ENCODE measurements at places on chromosomes 1 and 21.

- no peak for DNase-seq
Measured at GRCh38 chr1:82934074-82934473, 1064.9 kb downstream of the TTLL7 start.

GRCh38 chr1:56541408-56541807 lies 38.0 kb downstream of the PLPP3 start:
- no peak for DNase-seq

DNA sequence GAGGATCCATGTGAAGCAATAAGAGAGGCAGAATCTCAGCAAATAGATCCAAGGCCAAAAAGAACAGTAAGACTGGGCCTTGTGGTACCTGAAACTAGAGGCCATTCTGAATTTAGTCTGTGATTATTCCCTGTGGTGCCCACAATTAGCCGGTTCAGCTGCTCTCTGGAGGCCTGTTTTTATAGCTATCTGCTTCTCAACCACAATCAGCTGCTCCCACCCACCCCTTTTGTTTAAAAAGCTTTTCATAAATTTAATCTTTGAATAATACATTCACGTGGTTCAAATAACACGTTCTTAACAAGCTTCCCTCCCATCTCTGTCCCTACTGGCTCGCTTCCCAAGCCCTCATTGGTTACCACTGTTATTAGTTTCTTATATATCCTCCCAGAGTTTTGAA lies 18.0 kb downstream of the UBE2T start:
- no peak for DNase-seq

DNA sequence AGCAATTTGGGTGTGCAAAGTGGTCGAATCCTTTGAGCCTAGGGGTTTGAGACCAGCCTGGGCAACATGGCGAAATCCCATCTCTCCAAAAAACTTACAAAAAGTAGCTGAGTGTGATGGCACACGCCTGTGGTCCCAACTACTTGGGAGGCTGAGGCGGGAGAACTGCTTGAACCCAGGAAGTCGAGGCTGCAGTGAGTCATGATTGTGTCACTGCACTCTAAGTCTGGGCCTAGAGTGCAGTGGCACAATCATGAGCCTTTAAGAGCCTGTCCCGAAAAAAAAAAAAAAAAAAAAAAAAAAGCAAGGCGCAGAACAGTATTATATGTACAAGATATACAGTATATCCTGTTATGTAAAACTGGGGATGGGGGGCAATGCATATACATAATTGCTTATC lies 25.1 kb upstream of the HTR1D start:
- no peak for DNase-seq

DNA sequence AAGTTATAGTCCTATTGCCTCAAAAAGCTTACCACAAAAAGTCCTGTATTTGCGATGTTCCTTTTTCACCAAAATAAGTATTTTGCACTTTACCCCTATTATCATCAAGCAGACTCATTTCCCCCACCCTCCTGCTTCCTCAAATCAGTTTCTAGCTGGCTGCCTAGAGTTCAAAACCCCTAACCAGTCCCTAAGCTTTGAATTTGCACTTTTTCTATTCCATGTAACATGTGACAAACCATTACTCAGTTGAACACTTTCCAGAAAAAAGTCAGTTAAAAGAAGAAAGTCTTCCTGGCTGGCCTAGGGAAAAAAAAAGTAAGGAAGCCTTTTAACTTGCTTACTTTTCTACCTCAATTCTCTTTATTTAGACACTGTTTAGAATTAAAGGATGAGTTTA lies 8.2 kb downstream of the CEP170 start:
- DNase-seq, result no peak

- DNase-seq, result no peak
Measured at GRCh38 chr1:22491995-22492715, 40.5 kb downstream of the ZBTB40 start.

- DNase-seq, result no peak
Measured at GRCh38 chr1:171611306-171611705, 10.7 kb upstream of the MYOCOS start.

GRCh38 chr1:31615414-31615813 lies 2.1 kb upstream of the HCRTR1 start:
- DNase-seq, result no peak

DNA sequence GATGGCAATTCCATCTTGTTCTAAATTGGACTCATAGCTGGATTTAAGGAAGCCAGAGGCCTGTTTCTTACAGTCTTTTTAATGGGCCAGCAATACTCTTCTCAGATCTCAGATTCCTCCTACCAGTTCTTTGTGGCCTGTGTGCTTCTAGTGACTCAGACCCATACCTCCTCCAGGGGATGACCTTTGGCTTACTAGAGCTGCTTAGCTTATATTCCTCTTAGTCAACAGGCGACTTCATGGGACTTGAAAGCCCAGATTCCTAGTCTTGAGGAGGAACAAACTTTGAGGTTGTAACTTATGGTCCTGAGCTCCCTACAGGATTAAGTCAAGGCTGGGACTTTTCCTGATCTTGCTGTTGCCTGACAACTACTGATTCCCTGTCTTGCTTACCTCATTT lies 12.4 kb upstream of the PAPPA2 start:
- DNase-seq, result no peak

- DNase-seq, result no peak
Measured at GRCh38 chr1:165169028-165169427, 187.5 kb downstream of the LMX1A start.

DNA sequence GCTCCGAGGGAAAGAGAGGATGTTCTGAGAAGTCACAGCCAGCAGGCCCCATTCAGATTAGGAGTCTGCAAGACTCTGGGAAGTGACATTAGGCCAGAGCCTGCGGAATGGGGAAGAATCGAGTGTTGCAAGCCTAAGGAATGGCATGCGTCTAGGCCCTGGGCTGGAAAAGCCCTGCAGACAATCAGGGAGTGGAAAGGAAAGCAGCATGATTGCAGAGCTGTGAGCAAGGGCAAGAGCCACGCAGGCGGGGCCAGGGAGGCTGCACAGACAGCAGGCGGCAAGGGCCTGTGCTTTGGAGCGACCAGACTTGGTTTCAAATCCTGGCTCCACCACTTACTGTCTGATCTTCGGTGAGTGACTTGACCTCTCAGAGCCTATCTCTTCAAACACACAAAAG lies 118.2 kb downstream of the RRAGC start:
- no peak for DNase-seq

DNA sequence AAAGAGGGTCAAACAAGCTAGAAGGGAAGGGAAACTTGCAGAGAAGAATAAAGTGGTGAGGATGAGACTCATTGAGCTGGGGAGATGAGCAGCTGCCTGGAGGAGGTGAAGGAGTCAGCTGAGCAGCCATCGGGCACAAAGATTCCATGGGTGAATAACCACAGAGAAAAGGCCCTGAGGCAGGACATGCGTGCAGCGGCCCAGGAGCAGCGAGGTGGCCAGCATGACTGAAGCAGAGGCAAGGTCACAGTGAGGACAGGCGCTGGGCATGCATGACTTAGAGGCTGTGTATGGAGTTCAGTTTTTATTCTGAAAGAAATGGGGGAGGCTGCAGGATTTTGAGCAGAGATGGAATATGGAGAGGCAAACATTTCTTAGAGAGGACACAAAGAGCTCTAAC lies 24.9 kb downstream of the OLFML2B start:
- DNase-seq, result no peak

GRCh38 chr1:171081763-171082201 lies 8.9 kb upstream of the FMO3 start:
- DNase-seq, result no peak

DNA sequence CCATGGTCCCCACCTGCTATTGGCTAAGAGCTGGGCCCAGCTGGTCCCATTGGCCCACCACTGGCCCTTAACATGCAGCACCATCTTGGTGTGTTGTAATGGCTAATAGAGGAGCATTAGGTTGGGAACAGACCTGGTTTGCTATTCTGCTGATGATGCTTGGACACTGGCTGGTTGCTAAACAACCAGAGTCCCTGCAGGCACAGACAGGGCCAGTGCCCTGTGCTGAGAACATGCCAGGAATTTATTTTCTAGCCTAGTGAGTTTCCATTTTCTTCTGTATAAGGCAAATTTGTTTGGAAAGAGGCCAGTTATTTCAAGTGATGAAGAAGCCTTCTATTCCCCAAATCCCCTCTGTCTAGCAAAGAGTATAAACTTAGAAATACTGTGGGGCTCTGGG lies 42.9 kb upstream of the TDRD10 start:
- DNase-seq, result no peak

DNA sequence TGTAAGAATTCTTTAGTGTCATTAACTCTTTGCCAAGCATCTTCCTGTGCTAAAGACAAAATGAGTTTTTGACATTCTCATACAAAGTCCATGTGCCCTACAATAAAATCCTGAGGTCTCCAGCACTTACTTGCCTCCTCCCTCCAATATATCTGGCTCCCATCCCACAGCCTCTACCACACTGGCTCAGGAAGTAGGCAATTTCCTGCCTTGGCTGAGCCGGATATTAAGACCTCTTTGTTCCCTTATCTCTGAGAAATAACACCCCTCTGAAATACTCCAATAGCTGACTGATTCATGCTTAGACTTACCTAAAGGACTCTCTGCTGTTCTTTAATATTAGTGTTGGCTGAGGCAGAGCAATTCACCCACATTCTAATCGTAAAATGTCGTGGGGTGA lies 37.6 kb upstream of the GORAB start:
- peak; percentile 26 for DNase-seq

- no peak for DNase-seq
Measured at GRCh38 chr1:188599313-188599712, 1770.6 kb downstream of the PLA2G4A start.

- DNase-seq, result no peak
Measured at GRCh38 chr21:25234857-25235801, 372.2 kb downstream of the MRPL39 start.

GRCh38 chr1:14704846-14705245 lies 106.4 kb downstream of the KAZN start:
- no peak for DNase-seq

DNA sequence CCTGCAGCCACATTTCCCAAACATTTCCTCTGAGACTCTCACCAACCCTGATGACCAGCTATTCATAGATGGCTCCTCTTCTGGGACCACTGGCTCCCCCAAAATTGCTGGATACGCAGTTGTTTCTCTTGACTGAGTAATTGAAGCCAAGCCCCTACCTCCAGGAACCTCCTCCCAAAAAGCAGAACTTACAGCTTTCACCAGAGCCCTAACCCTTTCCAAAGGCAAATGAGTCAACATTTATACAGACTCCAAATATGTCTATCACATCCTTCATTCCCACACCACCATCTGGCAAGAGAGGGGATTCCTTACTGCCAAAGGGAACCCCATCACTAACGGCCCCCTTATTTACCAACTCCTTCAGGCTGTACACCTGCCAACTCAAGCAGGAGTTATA lies 20.3 kb upstream of the CA6 start:
- no peak for DNase-seq

DNA sequence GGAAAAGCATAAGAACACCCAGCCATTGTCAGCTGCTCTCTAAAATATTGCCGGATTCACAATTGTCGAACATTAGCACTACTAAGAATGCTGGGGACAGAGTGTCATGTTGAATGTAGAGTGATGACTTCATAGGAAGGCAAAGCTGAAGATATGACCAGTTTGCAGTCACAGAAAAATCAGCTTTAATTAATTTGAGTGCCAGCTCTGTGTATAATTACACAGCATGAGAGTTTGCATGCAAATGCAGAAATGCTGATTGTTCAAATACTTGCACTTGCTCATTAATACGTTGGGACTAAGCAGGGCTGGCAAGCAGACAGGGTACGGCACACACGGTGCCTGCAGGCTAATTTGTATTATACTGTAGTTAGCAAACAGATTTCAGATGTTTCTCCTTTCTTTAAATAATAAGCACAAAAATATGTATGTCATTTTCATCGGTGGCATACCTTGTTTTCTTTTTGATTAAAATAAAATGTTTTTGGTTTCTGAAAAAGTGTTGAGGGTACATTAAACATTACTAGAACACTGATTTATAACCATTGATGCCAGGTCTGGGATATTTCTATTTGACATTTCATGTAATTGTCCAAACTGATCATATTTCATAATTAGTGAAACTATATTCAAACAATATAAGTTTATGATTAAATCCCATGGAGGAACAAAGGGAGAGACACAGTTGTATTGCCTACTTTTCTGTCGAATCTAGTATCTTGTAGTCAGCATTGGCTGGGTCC lies 99.8 kb upstream of the ADGRL2 start:
- DNase-seq, result no peak

GRCh38 chr21:39788383-39788782 lies 43.4 kb downstream of the IGSF5 start:
- peak; percentile 96 for DNase-seq

- DNase-seq, result no peak
Measured at GRCh38 chr21:43916691-43917514, 51.9 kb downstream of the AGPAT3 start.

- DNase-seq, result no peak
Measured at GRCh38 chr1:43197343-43198127, 25.4 kb downstream of the CFAP57 start.

DNA sequence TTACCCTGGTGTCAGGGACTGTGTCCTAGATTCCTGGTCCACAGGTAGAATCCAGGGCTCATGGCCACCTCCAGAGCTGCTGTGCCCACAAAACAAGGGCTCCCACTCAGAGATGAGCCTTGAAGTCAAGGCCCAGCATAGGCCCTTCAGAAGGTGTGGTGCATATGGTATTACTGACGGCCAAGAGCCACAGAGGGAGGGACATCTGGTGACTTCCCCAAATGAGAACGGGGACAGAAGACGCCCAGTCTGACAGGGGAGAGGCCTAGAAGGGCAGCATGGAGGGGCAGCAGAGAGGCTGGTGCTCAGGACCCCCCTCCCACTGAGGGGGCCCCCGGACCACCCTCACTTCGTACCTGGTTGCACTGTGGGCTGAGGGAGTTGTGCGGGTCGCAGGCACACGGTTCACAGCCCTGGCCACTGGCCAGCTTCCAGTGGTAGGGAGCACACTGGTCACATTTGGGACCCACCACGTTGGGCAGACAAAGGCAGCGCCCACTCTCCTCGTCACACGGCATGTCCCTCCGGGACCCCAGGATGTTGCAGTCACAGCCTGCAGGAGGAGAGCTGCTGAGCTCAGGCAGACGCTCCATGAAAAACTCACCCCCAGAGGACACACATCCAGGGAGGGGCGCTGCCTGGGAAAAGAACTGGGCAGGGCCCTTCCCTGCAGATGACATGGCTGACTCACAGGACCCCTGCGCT lies 25.0 kb downstream of the LAMB3 start:
- no peak for DNase-seq

- DNase-seq, result peak; percentile 73
Measured at GRCh38 chr1:165367375-165367993, 11.0 kb upstream of the LMX1A start.

- no peak for DNase-seq
Measured at GRCh38 chr1:47003896-47004403, 19.5 kb upstream of the CYP4X1 start.

Measured in astrocyte of the cerebellum (primary cell).